Stimulated activated memory B cell treated with anti-CD40 and anti-IgM and Interleukin-4, amounts not matched to agents 10 μg/mL and 1 μg/mL and 100 μg/mL, for 72 hours (primary cell): ENCODE measurements at places on chromosomes 4 and X.

DNA sequence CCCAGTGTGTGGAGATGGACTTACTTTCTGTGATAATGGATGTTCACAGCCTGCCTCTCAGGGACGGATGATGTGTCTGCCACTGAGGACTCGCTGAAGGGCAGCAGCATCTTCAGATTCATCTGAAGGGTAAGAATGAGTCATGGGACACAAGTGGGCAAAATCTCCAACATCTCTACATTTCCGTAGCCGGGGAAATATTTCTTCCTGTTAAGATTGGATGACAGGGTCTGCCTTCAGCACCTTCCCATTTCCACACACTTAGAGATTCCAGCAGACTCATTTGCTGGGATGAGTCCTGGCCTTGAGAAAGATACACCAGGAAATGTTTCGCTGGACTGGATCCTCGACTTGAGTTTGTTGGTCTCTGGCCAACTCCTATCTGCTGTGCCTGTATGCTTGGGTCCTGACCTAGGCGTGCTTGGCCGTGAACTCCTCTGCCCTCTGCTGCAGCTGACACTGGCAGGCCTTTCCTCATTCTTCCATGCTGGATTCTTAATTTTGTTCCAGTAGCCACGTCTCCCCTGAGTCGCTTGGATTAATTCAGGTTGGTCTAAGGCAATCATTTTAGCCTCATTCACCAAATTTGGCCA, 46.5 kb upstream of the SOD3 start:
- ATAC-seq, result no peak

GRCh38 chr4:81594490-81595159, 122.9 kb upstream of the RASGEF1B start:
- ATAC-seq, result no peak

- ATAC-seq, result no peak
Observed at GRCh38 chr4:138140879-138141278, 101.3 kb downstream of the SLC7A11 start.

DNA sequence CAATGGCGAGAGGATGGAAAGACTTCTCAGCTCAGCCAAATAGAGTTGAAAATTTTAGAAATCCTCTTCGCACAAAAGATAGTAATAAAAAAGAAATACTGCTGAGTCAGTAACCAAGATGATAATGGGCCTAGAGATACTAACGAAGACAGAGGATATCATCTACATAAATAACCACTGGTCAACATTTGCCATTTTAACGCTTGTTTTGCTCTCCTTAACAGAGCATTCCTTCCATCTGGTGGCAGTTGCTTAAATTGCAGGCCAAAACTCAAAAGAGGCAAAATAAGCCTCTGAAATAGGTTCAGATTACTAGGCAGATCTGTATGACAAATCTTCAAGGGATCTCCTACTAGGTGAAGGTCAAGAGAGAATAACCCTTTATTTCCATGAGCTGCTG, 51.7 kb upstream of the MCF2 start:
- no peak for ATAC-seq

DNA sequence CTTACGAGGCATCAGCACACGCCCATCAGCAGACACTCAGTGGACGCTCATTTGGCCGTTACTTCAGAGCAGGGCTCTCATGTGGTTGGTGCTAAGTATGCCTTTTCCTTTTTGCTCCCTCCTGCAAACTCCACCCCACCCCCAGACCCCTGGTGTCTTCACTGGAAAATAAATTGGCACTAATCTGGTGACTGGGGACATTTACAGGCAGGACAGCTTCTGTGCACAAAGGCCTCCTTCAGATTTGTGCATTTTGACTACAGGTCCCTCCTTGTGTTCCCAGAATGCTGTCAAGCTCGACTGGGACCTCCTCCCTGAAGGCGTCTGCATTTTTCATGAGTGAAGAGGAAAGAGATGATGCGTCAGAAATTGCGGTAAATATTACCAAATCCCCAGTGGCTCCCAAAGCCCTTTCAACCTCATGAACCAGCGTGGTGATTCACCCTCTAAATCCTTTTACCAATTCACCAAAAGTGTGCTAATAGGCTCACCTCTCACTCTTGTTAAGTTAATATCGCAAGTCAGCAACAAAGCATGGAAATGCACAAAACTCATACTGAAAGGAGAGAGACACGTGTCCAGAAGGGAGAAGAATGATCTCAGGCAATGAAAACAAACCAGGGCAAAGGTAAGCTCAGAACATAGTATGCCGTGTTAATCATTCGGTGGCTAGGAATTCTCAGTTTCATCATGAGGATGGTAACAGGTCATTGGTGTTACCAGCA, 119.0 kb downstream of the NKX6-1 start:
- ATAC-seq, result no peak

DNA sequence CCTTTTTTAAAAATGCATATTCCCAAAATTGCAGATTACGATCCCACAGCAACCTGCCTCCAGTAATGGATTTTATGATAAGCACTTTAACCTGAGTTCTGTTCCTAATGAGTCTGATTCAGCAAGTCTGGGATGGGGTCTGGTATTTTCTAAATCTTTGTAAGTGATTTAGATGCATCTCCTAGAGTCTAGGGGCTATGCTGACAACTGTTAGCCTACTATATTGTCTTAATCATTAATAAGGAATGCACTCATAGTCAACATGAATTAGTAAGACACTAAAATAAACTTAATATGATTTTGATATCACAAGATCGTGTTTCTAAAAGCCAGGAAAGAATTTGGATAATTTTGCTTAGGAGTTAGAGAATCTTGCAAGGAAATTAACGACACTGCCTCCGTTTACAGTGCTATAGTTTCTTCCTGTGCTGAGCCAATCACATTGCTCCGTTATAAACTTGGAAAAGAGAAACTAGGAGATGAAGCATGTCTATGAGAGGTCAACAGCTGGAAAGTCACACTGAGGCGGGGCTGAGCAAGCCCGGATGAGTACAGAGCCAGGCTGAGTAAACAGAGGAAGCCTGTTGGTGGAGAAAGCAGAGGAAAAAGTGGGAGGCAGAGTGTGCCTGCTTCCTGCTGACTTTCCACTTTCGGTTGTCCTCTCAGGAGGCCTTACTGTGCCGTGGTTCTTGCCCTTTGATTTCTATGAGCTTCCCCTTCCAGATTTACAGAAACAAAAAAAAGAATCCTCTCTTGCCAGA, 5.4 kb downstream of the SCARB2 start:
- ATAC-seq, result no peak

- no peak for ATAC-seq
Observed at GRCh38 chr4:27350161-27350560, 489.5 kb downstream of the STIM2 start.

DNA sequence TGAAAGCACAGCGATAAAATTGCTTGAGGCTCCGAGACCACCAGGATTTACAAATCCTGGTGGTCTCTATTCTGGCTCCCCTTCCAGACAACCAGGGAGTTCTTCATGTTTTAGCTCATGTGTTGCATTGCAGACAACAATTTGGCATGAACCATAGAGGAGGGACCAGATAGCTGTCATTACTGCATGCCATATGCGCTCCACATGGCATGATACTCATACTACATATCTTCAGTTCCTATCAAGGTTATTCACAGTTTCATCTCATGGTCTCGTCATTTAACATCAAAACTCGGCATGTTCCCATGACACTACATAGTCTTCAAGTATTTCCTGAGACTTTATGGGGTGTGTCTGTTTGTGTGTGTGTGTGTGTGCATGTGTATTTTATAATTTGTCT, 220.3 kb downstream of the OR13H1 start:
- no peak for ATAC-seq

- peak; percentile 68 for ATAC-seq
Observed at GRCh38 chrX:71181558-71181909, 36.9 kb downstream of the NLGN3 start.

DNA sequence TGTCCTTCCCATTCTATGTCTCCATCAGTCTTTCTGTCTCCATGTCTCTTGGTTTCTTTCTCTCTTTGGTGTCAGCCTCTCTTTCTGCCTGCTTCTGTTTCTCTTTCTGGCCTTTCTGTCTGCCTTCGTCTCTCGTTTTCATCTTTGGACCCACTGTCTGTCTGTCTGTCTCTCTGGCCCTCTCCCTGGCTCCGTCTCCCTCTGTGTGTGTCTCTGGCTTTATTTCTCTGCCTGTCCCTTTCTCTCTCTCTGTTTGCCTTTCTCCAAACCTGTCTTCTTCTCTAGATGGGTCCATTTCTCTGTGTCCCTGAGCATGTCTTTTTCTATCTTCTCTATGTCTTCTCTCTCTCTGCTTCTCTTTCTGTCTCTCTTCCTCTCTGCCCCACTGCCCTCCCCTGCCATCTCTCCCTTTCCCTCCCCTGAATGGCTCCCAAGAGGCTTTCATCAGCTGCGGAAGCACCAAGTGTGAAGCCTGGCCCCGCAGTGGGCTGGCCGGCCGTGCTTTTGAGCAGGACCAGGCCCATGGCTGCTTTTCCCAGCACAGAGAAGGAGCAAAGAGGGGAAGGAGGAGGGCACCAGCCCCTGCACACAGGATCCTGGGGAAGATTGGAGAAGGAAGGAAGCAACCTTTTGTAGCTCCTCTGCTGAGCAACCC, 57.4 kb downstream of the PJA1 start:
- ATAC-seq, result no peak

DNA sequence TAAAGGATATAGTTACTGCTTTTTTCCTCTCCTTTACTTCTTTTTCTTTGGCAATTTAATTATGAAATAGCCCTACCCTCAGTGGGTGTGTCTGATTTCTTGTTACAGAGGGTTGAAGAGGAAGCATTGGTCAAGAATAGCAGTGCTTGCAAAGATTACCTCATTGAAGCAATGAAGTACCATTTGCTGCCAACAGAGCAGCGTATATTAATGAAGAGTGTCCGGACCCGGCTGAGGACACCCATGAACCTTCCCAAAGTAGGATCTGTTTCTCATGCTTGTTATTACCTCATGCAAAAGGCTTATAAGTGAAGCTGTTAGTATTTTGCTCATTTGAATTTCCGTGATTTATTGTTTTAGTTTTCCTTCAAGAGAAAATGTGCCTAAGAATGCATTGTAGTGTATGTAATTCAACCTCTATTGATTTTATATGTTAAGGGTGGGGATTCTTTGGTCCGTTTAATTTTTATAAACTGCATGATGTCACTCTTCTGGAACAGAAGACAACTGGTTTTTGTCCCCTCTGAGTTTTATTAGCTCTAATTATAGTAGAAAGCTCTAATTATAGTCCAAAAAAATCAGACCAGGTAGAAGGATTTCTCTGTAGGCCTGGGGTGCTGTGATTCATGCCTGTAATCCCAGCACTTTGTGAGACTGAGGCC, 27.9 kb upstream of the MSMO1 start:
- no peak for ATAC-seq

- peak; percentile 61 for ATAC-seq
Observed at GRCh38 chr4:140707325-140707724, 48.9 kb downstream of the TBC1D9 start.

DNA sequence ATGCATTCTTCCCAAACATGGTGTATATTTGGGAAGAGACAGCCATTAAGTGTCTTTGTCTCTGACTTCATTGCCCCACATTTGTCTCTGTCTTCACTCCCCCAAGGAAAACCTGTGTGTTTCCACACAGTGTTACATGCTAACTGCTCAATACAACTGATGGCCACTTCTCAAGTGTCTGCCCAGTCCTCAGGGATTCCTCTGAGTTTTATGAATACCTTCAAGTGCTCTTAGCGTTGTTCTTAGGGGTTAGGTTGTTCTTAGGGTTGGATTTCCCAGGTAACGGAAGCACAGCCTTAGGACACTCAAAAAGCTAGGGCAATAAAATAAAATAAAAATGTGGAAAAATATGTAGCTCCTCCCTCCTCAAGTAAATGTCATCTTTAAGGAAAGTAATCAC, 64.7 kb upstream of the PLAC8 start:
- no peak for ATAC-seq

- ATAC-seq, result no peak
Observed at GRCh38 chrX:54479136-54480111, 16.6 kb downstream of the FGD1 start.

GRCh38 chrX:49845701-49846403, 16.7 kb downstream of the PAGE4 start:
- ATAC-seq, result no peak

DNA sequence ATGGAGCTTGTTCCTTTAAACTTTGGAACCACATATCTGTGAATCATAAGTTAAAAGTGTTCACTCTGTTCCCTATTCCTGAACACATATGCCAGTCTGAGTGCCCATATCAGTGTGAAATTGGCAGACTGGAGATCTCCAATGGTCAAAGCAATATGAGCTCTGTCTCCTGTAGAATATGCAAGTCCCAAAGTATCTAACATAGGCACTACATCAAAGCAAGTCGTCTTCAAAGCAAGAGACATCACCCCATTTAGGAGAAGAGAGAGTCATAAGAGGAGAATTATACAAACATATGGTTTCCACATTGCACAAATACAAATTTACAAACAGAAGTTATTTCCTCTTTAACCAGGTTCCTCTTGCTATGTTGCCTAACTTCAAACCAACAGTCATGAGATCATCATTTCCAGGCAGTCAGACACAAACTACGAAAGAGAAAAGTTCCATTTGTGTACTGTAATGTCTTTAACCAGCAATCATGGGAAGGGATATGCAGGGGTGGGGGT, 9.9 kb upstream of the GK start:
- no peak for ATAC-seq

GRCh38 chr4:58451707-58452106, 1341.5 kb upstream of the IGFBP7 start:
- ATAC-seq, result no peak

DNA sequence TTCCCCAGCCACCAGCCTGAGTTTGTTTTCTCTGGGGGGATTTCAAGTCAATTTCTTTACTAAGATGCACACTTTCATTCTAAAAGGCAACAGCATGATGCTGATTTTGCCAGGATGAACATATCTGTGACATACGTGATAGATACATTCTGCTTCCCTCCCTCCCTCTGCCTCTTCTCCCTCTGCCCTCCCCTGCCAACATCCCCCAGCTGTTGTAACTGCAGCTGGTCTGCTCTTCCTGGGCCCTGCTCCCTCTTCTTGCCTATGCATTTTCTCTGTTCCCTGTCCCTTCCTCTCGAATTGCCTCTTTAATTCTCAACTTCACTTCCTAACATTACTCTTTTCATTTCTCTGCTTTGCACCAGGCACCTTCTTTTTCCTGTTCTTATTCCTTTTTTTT, 83.4 kb downstream of the AASDH start:
- ATAC-seq, result no peak

DNA sequence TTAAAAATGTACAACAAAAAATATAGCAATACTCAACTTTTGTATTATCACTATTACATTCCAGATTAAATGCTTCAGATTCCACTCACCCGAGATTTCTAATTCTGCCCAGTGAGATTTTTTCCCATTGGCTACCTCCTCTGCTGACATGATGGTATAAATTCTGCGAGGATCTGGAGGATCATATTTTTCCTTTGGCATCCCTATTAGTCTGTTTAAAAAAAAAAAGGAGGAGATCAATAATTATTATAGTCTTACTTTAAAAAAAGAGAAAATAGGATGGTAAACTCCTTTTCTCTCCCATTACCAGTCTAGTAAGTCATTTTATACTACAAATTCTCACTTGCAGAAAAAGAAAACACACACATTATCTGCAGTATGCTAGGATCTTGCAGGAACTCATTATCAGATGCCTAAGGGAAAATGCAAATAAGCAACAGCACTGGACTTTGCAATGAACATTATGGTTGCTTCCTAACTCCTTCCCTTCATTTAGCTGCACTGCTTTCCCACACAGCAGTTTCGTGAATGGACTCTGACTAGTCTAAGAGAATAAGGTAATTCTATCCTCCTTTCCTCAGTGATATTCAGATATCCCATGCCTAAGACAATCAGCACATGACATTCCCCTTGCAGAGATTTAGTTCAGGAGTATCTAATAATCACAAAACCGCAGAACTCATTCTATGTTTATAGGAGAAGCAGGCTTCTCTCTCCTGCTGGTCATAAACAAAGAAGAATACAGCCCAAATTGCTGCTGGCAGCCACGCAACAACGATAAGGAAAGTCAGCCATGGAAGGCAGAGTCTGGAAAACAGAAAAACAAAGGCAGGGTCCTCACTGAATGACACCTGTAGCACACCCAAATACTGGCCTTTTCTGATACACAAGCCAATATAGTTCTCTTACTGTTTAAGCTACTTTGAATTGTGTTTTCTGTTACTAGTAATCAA, 42.7 kb downstream of the CNOT6L start:
- no peak for ATAC-seq
